ENCODE measurements at places on chromosomes 11 and 22.

- DNase-seq = no peak
These were observed 38.2 kb downstream of the OR2AG2 start for GRCh38 chr11:6733326-6734275.

- no peak for DNase-seq
These were observed 14.2 kb downstream of the PRR33 start for GRCh38 chr11:1877211-1878136.

- no peak for DNase-seq
These were observed 92.3 kb upstream of the B3GAT1 start for GRCh38 chr11:134504146-134504905.

DNA sequence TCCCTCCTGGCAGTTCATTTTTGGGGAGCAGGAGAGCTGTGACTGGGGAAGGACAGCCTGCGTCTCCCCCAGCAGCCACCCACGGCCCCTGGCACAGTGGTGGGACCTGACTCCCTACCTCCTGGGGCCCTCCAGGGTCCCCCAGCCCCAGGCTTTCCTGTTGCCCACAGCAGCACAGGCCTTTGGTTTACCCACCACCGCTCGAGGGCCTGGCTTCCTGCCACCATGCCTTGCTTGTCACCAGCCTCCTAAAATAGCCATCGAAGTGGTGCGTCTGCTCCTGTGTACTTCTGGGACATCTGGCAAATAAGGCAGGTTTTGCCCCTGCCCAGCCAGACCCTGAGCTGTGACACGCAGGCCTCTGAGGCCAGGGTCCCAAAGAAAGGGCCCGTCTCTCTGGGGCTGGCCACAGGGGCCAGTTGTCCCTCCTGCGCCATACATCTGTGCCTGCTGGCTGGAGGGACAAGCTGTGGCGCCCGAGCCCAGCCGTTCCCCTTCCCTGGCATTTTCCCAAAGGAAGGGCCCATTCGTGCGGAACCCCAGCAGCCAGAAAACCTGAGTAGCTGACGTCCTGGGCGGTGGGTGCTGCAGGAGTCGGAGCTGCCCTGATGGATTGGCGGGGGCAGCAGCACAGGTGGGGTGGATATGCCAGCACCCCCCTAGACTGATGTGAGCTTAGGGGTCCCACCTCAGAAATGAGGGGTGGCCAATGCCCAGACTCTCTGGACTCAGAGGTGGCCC lies 14.6 kb downstream of the PHLDA2 start:
- no peak for DNase-seq

- DNase-seq = no peak
These were observed 26.4 kb upstream of the KIRREL3 start for GRCh38 chr11:127027000-127027399.

DNA sequence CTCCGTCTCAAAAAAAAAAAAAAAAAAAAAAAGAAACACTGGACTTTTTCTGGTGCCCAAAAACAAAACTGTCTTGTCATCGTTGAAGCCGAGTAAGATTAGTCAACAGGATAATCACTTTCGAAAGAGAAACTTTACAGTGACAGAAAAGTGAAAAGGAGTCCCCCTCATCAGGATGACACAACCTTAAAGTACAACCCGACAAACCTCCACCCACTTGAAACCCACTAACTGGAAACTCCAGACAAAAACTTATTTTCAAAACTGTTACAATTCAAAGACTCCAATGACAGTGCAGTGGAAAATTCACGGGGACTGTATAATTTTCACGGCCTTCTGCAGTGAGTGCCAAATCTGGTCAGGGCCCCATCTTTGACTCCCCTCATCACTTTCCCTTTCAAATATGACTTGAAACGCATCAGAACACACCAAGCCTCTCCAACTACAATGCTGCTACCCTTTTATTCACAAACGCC lies 1.3 kb downstream of the DENND5A start:
- DNase-seq = no peak

DNA sequence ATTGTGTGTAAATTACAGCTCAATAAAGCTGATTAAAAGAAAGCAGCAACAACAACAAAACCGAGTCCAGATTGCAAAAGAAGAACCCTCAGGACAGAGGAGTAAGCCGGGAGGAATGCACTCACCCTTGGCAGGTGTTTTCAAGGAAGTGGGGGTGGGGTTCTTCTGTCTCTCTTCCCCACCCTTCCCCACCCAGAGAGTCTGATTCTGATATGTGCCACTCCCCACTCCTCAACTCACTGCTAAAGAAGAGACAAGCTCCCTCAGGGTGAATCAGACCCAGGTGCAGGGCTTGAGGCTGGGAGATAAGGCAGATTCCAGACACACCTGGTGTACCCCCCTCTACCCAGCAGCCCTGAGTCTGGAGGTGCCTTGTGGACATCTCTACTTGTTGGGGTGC lies 38.4 kb upstream of the PHF21A start:
- DNase-seq = no peak

- no peak for DNase-seq
These were observed 1.2 kb downstream of the OR6T1 start for GRCh38 chr11:123942413-123942812.

GRCh38 chr22:49657275-49657973 lies 170.2 kb downstream of the BRD1 start:
- peak; percentile 52 for DNase-seq

- DNase-seq = no peak
These were observed 473 bp downstream of the TXN2 start for GRCh38 chr22:36480941-36481392.

DNA sequence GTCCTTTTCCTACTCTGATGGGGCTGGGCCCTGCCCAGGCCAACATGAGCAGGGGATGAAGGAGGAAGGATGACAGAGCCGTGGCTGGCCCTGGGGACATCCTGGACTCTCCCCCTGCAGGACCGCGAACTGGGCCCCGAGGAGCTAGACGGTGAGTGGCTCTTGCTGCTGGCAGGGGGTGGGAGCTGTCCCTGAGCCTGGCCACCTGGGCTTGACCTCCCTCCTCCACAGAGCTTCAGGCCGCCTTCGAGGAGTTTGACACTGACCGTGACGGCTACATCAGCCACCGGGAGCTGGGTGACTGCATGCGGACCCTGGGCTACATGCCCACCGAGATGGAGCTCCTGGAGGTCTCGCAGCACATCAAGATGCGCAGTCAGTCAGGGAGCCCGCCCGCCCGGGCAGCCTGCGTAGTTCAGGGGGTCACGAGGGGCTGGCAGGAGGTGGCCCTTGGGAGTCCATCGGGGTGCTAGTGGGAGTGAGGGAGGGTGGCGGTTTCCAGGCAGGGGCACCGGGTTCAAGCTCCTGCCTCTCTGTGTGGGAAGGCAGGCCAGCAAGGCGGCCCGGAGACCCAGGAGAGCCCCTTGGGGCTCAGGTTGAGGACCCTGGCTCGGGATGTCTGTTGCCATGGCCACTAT lies 1.0 kb downstream of the CABP4 start:
- DNase-seq = no peak

DNA sequence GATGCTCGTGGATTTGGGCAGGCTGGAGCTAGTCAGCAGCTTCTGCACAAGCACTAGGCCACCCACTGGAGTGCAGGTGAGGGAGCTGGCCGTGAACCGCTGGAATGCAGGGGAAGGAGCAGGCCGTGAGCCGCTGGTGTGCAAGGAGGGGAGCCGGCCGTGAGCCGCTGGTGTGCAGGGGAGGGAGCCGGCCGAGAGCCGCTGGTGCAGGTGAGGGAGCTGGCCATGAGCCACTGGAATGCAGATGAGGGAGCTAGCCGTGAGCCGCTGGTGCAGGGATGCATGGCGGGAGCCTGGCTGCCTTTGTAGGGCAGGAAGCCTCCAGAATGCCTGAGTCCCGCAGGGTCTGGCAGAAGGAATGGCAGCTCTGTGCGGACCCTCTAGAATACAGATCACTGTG lies 4220.0 kb upstream of the OR11H1 start:
- no peak for DNase-seq

- DNase-seq = no peak
These were observed 100.1 kb downstream of the SLC1A2 start for GRCh38 chr11:35318977-35319925.

DNA sequence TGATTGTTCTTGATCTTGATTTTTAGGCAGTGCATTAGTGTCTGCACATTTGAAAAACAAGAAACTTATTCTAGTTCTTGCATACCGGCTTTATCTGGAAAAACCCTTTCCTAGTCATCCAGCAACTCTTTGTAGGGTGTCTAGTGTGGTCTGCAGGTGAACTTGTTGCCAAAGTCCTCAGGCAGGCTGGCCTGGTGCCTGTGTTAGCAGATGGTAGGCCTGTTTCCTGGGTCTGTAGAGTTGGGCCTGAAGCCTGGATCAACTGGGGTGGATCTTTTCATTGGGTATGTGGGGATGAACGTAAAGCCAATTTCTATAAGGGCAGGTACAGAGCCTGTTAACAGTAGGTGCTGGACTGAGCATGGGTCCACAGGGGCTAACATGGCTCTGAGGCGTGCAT lies 5.6 kb upstream of the GLYATL1 start:
- no peak for DNase-seq

GRCh38 chr22:40216041-40216756 lies 38.5 kb downstream of the TNRC6B start:
- peak; percentile 32 for DNase-seq

DNA sequence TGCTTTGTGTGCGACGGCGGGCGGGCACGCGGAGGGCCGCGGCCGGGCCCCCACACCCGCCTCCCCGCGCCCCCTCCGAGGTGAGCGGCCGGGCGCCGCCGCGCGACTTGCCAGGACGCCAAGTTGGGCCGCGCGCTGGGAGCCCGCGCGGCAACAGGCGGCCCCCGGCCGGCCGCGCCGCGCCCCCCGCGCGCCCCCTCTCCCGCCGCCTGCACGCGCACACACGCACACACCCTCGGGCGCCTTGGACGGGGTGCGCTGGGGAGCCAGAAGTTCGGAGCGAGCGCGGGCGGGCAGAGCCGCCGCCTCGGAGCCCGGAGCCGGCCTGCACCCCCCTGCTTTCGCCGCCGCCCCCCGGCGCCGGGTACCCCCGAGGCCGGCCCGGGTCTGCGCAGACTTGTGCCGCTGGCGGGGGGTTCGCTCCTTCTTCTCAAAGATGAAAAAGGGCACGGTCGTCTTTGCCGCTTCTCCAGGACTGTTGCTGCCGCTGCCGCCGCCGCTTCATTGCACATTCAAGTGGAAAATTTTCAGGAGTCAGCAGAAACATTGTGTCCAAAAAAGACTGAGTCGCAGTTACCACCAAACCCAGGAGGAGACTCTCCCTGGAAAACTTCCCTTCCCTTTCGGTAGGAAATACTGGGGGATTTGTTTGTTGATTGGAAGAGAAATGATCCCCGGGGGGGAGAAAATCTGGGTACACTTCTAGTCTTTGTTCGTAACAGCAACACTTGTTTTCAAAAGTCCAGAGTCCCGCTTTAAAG lies 895 bp downstream of the TEAD1 start:
- no peak for DNase-seq

GRCh38 chr11:111540114-111540936 lies at the start of gene LAYN:
TSS of gene LAYN (plus strand) at chr11:111540720. CDS start at chr11:111540844, 124 bp downstream.
- DNase-seq = no peak

GRCh38 chr22:48182846-48183805 lies 1420.7 kb downstream of the TBC1D22A start:
- DNase-seq = no peak

DNA sequence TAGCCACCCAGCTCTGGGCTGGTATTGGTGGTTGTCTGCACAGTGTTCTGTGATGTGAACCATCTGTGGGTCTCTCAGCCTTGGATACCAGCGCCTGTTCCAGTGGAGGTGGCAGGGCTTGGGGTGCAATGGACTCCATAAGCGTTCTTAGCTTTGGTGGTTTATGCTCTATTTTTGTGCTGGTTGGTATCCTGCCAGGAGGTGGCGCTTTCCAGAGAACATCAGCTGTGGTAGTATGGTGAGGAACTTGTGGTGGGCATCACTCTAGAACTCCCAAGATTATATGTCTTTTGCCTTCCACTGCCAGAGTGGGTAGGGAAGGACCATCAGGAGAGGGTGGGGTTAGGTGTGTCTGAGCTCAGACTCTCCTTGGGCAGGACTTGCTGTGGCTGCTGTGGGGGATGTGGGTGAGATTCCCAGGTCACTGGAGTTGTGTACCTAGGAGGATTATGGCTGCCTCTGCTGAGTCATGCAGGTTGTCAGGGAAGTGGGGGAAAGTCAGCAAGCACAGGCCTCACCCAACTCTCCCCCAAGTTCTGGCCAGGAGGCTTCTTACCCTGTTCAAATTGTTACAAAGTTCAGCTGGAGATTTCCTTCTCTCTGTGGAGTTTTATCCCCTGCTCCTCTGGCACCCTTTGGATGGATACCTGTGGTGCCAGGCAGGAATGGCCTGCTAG lies 47.2 kb downstream of the MRGPRX2 start:
- no peak for DNase-seq

GRCh38 chr11:17629113-17629512 lies 82.1 kb downstream of the OTOG start:
- DNase-seq = no peak

- DNase-seq = no peak
These were observed 60.6 kb downstream of the MICAL2 start for GRCh38 chr11:12170984-12171383.

DNA sequence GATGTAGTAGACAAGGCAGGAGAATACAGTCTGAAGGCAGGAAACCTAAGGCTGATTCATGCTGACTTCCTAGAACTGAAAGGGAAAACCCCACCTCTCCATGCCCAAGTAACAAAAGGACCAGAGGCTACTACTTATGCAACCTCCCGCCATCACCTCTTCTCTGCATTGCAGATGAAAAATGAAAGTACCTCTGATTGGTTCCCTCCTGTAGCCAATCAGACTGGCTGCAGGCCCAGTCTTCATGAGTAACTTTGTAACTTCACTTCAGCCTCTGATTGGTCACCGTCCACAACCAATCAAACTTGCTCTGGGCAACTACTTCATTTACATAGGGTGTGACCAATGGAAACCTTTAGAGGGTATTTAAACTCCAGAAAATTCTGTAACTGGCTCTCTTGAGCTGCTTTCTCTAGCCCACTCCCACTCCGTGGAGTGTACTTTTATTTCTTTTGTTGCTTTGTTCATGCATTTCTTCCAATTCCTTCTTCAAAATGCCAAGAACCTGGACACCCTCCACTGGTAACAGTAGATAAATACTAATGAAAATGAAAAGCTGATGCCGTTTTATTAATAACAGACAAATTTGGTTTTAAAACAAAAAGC lies 5.2 kb upstream of the MAP6 start:
- no peak for DNase-seq

DNA sequence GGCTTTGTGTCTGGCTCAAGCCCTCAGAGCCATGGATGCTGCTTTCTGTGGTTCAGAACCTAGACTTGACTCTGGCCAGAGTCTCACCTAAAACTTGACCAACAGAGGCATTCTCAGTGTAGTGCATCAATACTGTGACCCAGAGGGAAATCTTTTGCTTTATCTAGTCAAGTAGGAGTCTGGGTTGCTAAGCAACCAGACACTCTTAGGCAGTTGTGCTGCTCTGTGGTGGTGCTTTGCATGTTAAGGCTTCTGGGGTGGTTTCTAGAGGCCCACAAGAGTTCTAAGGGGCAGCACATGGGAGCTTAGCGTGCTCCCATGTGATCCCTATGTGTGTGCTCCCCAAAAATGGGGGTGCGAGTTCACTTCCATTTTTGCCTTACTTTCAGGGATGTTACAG lies 224.6 kb upstream of the PLET1 start:
- DNase-seq = no peak
